ENCODE measurements at places on chromosomes 7 and 10.

- no peak for DNase-seq
Observed at GRCh38 chr10:113987805-113988204, 55.9 kb upstream of the ADRB1 start.

DNA sequence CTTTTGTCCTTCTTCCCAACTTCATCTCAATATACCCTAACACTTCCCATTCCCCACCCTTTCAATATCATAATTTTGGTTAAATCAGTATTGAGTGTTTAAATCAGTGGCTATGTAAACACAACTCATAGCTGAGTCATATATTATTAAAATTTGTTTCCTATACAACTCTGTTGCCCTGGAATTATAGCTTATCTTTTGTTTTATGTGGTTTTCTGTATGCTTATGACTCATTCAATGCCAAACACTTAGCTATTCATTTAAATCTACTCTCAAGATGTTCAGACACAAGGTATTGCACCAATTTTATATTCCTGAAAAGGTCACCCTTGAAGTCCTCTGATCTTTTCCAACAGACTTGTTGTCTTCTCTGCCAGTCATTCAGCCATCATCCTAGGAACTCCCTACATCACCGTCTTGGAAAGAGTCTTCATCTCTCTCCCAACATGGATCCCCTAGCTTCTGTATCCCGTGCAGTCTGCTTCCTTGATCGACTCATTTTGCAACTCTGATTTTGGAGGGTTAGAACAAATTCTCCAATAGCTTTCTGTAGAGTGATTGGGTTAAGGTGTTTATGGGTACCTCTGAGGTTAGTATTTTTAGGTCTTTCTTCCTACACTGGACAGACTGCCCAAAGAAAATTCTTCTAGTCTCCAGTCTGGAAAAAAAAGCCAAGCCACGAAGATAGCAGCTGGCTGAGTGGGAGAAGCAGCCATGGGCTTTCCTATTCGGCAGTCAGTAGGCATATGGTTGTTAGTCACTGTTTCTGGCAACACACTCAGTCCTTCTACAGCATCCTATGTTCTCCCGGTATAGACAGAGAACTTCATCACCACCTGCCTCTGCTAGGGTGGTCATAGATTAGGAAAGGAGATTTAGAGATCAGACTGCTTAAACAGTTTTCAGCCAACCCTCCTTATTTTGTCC lies 102.1 kb downstream of the CRPPA start:
- DNase-seq: no peak

DNA sequence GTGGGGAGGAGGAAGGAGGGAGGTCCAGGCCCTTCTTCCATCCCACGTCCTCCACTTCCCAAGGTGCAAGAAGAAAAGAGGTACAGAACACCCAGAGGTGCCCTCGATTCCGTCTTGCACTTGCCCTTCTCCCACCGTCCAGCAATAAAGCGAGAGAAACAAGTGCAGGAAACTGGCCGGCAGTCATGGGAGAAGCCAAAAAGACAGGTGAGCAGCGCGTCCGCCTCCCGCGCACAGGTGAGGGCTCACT lies 1.3 kb downstream of the C10orf95 start:
- DNase-seq: no peak

- no peak for DNase-seq
Observed at GRCh38 chr10:63627881-63628296, 106.7 kb downstream of the REEP3 start.
